NCI-H187 treated with DMSO at 0.1 percent for 48 hours (cell line): ENCODE measurements at places on chromosomes 4 and X.

DNA sequence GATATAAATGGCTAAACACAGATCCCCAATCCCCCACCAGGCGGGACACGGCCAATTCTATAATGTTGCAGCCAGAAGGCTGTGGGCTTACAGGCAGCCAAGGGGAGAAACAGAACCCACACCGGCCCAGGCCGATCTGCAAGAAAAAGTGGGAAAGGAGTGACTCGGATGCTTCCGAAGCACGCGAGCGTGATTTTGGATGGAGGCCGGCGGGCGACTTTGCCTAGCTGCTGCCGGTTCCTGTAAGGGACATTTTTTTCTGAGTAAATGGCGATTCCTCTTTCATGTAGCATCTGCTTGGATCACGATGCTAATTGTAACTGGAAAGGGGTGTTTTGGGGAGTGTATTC is 470.2 kb downstream of the PCDH19 start:
- no peak for DNase-seq

DNA sequence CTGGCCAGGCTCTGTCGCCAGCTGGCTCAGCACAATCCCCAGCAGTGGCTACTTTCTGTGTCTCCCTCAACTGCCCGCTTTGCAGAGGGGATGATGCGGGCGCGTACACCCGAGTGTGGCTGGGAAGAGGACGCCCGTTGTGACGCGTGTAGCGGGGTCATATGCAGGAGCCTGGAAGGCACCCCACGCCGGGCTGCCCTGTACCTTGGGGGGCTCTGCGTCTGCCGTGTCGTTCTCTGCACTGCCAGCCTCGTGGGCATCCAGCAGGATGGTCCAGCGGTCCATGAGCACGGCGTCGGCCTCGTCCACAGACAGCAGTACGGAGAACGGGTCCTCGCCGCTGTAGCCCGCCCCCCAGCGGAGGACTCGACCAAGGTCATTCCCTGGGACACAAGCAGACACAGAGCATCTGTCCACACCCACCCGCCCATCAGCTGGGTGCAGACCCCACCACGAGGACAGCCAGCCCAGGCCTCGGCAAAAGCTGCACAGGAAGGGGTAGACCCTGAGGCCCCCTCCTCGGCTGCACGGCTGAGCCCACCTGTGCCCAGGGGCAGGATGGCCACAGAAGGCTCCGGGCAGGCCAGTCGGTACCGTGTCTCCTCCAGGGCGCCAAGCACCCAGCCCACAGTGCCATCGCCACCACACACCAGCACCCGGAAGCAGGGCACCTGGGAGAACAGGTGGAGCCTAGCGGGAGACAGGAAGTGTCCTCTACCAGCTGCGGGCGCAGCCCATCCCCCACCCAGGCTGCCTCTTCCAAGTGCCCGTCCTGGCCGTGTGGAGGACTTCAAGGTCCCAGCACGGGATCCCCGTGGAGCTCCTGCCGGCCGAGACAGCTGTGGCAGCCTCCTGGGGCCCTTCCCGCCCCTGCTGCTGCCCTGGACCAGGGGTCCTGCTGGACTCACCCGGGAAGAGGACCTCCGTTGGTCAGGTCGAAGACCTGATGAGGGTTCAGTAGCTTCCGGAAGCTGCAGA is 10.8 kb downstream of the DGKQ start:
- DNase-seq = no peak

GRCh38 chrX:133646719-133647116 is 231.4 kb upstream of the GPC4 start:
- no peak for DNase-seq

- no peak for DNase-seq
These were observed 1734.3 kb downstream of the PCDH7 start for GRCh38 chr4:32454482-32454881.

GRCh38 chr4:75287738-75288517 is 226.3 kb downstream of the RCHY1 start:
- DNase-seq = no peak

DNA sequence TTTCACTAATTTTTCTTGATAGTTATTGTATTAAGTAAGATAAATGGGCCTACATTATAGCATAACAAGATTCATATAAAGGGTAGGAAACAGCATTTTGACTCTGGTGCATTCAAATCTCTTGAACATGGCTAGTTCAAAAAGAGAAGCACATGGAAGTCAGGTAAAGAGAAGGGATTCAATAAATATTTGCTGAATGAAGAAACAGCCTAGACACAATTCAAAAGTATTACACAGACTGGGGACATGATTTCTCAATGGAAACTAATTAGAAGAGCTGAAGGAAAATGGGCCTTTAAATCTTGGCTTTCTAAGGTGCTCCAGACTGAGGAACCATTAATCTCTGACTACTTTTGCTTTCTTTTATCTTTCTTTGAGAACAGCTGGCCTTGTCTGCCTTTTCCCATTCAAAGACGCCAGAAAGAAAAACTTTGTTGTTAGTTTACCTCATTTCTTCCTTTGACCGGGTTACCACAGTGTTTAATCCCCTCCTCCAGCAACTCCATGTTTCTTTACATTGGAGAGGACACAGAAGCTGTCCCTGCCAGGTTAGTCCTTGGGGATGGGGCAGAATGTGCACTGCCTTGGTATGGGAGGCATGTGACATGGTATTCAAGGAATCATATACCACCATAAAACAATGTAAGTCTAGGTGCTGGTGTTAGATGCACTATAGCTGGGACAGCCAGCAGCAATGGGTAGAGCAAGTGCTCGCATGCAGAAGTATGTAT is 264.2 kb downstream of the CAMK2D start:
- DNase-seq = no peak

GRCh38 chr4:102420563-102421398 is 75.5 kb upstream of the SLC39A8 start:
- no peak for DNase-seq

DNA sequence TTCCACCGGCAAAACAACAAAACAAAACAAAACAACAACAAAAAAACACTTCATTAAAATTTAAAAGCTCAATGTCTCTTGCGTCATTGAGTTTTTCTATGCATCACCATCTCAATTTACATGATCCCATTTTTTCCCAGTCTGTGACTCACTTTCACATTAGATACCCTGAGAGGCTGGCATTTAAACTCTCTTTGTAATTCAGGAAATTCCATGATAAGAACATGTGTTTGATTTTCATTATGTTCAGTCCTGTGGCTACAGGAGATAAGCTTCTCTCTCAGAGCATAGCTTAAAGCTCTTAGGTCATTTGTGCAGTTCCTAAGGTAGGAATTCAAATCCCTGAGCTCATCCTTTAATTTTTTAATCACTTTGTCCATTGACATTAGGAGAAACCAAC is 104.6 kb downstream of the NBDY start:
- no peak for DNase-seq

DNA sequence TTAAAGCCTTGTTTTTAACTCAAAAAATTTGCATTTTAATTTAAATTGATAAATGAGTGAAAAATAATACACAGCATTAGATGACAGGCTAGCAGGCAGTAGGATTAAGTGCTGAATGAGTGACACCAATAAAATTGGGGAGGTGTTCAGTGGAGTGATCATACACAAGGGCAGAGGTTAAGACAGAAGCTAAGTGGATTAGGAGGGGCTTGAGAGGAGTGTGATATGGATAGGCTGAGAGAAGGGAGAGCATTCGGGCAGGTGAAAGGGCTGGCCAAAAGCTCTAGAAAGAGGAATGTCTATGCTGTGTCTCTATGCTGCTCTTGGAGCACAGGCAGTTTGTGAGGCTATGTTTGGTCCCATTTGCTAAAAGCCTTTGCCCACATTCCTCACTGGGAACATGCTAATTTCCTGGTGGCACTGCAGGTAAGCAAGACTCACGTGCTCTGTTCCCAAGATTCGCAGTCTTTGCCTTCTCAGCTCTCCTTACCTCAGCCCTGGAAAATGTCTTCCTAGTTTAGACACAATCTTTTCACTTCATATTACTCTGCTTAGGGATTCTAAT is 52.8 kb upstream of the CCSER1 start:
- no peak for DNase-seq

- no peak for DNase-seq
These were observed 83.9 kb upstream of the ARHGAP24 start for GRCh38 chr4:85391071-85391470.

DNA sequence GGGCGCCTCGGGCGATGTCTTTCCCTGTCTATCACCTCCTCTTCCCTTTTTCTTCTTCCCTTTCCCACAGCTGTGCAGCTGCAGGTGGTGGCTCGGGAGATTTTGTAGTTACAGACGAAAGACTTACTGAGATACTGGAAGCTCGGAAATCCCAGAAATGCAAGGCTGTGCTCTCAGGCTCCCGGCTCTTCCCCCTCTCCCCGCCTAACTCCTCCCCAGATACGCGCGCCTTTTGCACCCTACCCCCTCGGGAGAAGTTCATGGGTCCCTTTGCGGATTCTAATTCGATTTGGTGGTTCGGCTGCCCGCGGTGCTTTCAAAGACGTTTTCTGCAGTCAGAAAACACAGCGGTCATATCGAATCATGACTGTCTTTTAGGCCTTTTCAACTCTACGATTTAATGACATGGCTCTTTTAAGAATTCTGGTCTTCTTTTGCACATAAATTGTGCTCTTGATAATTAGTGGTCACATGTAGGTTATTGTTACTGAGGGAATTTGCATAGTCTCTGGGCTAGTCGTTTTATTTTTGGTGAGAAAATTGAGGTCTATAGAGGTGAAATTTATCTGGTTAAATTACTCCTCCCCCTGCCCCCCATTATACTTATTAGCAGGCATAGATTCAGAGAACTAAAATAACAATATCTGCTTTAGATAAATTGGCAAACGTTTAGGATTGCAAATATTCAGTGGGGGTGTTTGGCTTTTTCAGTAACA is 1.6 kb downstream of the SEPTIN11 start:
- DNase-seq = no peak

- no peak for DNase-seq
These were observed 25.3 kb upstream of the GATB start for GRCh38 chr4:151786158-151786495.

- no peak for DNase-seq
These were observed 176.0 kb downstream of the SMARCA1 start for GRCh38 chrX:129347291-129347690.

GRCh38 chr4:156303708-156304107 is 350.0 kb upstream of the CTSO start:
- DNase-seq = peak; percentile 85

DNA sequence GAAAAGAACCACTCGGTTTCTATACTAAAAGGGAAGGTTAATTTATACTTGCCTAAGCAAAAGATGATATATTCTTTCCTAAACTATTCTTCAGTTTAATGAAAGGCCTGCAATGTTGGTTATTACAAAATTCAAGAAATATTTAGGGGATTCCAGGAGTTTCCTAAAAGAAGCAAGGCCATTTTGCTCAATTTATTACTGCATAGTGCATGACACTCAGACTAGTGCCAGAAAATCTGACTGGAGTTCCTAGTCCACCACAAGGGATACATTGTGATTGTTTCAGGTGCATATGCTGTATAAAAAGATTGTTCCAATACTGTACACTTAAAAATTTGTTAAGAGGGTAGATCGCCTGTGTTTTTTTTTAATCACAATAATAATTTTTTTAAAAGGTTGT is 78.7 kb downstream of the CAPN6 start:
- DNase-seq = no peak

- no peak for DNase-seq
These were observed 249.4 kb downstream of the ARHGAP10 start for GRCh38 chr4:147981305-147981704.
